Right ventricle myocardium inferior (tissue), 1 donor: ENCODE measurements at places on chromosomes 12 and 14. TPM values are rescaled to one million over a fixed set of nuclear protein-coding genes. Genes with fewer than 3 reads are reported as not detected.

The KCNK13 gene
- total RNA-seq, result 6.7 TPM

The RERGL gene
- total RNA-seq, result 2.1 TPM

The MUCL1 gene
- not detected for total RNA-seq

The OASL gene
- 0.08 TPM for total RNA-seq

The GALNT8 gene
- total RNA-seq, result 2.7 TPM

The TAS2R46 gene
- 0.43 TPM for total RNA-seq

The DLGAP5 gene
- total RNA-seq, result 0.51 TPM

The SLC8A3 gene
- 0.14 TPM for total RNA-seq

The NYNRIN gene
- 9.5 TPM for total RNA-seq

The KERA gene
- not detected for total RNA-seq

The STYX gene
- 13.1 TPM for total RNA-seq

The GARIN6 gene
- total RNA-seq, result not detected

The TAS2R7 gene
- total RNA-seq, result not detected

The OTX2 gene
- not detected for total RNA-seq

The SRSF9 gene
- total RNA-seq, result 40.1 TPM

The FAM181A gene
- total RNA-seq, result not detected

The GZMH gene
- 1.2 TPM for total RNA-seq

The KIAA0586 gene
- total RNA-seq, result 11.3 TPM

The TSPAN11 gene
- 1.5 TPM for total RNA-seq

The MDGA2 gene
- not detected for total RNA-seq

The RNASE4 gene
- total RNA-seq, result 11.9 TPM

The PRPH gene
- total RNA-seq, result 0.57 TPM

The DTX3 gene
- total RNA-seq, result 23.8 TPM

The LRIG3 gene
- 3.8 TPM for total RNA-seq

The TMEM116 gene
- 40.0 TPM for total RNA-seq

The C12orf60 gene
- total RNA-seq, result 2.0 TPM

The CD27 gene
- total RNA-seq, result not detected

The PTPRR gene
- total RNA-seq, result 1.2 TPM

The IFNG-AS1 gene
- not detected for total RNA-seq

The C12orf75 gene
- total RNA-seq, result 1.2 TPM

The TMEM63C gene
- 2.7 TPM for total RNA-seq

The ZC3H10 gene
- 7.3 TPM for total RNA-seq

The TAMALIN gene
- 20.3 TPM for total RNA-seq

The LRRIQ1 gene
- total RNA-seq, result 0.08 TPM

The ANKRD13A gene
- 22.9 TPM for total RNA-seq

The LALBA gene
- not detected for total RNA-seq

The BDKRB1 gene
- not detected for total RNA-seq

The HOXC9 gene
- not detected for total RNA-seq

The NGB gene
- not detected for total RNA-seq

The SLC6A15 gene
- total RNA-seq, result not detected

The PPP1R36 gene
- total RNA-seq, result not detected

The LAG3 gene
- 0.24 TPM for total RNA-seq

The CELA1 gene
- total RNA-seq, result not detected

The SMCO2 gene
- not detected for total RNA-seq

The OAS3 gene
- 5.7 TPM for total RNA-seq

The ADAM20 gene
- total RNA-seq, result 0.35 TPM

The INHBE gene
- total RNA-seq, result not detected

The TGM1 gene
- 1.1 TPM for total RNA-seq

The NELL2 gene
- total RNA-seq, result not detected
